ENCODE measurements at places on chromosomes 16 and 17.
A peak's percentile ranks its signal among the peaks of the same experiment; 100 is the strongest.

GRCh38 chr17:33052856-33053255 lies 61.2 kb downstream of the SPACA3 start:
- no peak for DNase-seq

- DNase-seq, result peak; percentile 50
These were observed 8.5 kb upstream of the TMEM92 start for GRCh38 chr17:50265690-50266315.

DNA sequence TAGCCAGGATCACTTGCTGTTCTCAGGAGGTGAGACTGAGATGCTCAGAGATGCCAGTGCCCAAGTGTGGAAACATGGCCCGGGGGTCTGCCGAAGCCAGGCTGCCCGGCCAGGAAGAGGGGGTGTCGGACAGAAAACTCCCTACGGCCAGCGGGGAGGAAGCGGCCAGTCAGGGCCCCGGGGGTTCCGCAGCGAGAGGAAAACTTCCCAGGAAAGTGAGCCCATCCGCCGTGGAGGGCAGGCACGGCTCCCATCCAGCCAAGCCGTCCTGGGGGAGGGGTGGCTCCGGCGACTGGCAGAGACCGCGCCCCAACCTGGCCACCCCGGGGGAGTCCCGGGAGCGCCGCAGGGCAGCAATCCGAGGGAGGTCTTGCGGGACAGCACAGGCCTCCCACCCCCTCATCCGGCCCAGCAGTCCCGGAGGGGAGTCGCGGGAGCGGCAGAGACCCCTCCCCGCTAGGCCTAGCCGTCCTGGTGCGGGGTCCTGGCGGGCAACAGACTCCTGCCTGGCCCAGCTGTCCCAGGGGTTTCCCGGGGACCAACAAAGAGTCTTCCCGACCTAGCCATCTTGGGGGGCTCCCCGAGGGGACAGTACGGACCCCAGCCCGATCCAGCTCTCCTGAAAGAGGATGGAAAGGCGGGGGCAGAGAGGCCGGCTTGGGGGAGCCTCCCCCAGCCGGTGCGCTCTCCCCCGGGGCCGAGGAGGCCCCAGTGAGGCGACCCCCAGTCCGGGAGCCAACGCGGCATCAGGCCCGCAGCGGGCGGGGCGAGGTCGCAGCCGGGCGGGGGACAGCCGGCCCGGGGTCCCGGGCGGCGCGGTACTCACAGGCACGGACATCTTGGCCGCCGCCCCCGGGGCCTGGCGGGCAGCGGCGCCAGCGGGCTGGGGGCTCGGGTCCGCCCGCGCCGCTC lies 13.8 kb upstream of the BCAR1 start:
- DNase-seq, result no peak

DNA sequence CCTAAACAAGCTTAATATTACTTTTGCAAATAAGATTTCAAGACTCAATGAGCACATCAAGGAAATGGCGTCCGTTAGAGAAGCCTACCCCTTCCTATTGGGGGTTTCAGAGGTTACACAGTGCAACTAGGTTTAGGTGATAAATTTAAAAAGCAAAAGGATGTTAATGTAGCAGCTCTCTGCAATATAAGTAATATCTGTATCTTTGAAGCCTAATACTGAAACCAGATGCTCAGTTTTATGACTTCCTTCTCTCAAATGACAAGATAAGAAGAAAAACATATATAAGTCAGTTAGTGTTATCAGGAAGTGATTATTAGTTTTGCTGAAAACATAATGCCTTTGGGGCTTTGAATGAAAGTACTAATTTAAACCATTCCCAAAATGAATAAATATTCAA lies 54.3 kb upstream of the MED13 start:
- no peak for DNase-seq

GRCh38 chr17:76333673-76334505 lies 19.8 kb downstream of the PRPSAP1 start:
- DNase-seq, result no peak

- no peak for DNase-seq
These were observed 38.1 kb downstream of the CLEC19A start for GRCh38 chr16:19323596-19323995.

DNA sequence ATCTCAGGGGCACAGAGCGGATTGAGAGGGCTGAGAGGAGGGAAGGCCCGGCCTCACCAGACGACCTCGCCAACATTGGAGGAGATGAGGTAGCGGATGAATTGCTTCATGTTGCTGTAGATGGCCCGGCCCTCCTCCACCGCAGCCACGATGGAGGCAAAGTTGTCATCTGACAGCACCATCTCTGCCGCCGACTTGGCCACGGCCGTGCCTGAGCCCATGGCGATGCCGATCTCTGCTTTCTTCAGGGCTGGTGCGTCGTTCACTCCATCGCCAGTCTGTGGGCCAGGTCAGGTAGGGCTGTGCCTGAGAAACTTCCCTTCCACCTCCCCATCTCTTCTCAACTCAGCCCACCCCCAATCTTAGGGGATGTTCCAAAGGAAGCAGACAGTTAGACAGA lies 21.1 kb upstream of the P2RX1 start:
- DNase-seq, result no peak

DNA sequence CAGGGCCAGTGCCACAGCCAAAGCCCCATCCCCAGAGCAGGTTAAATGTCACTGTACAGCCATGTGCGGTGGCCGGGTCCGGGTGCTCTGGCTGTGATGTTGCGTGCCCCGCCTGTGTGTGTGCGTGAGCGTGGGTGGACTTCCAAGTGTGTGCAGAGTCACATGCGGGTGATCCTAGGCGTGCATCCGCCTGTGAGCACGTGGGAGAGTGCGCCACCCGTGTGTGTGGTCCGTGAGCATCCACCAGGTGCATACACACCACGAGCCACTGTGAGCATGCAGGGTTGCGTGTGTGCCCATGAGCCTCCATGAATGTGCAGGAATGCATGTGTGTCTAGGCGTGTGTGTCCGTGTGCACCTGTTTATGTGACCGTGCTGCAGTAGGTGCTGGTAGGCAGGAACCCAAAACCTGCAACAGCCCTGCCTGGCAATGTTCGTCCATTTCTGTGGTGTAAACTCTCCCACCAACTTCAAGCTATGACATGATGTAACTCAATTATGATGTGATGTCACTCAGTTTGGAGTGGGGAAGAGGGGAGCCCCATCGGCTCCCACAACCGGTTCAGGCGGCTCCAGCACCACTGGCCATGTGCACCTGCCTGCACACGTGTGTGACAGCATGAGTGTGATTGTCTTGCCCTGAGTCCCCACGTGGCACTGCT lies 37.6 kb upstream of the ACSF3 start:
- no peak for DNase-seq

DNA sequence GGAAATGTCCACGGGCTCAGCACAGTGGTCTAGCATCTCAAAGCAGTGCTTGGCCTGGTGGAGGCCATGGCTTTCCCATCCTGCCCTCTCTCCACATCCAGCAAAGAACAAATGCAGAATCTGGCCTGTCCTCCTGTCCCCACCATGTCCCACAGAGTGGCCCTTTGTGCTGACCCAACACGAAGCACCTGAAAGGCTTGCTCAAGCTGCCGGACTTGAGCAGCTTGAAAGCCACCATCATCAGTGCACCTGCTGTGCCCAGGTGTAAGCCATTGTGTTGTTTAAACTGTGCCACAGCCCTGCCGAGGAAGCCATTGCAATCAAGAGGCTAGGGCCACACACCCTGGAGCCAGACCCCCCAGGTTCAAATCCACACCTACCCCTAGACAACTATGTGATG lies 115.5 kb downstream of the SOCS1 start:
- no peak for DNase-seq

DNA sequence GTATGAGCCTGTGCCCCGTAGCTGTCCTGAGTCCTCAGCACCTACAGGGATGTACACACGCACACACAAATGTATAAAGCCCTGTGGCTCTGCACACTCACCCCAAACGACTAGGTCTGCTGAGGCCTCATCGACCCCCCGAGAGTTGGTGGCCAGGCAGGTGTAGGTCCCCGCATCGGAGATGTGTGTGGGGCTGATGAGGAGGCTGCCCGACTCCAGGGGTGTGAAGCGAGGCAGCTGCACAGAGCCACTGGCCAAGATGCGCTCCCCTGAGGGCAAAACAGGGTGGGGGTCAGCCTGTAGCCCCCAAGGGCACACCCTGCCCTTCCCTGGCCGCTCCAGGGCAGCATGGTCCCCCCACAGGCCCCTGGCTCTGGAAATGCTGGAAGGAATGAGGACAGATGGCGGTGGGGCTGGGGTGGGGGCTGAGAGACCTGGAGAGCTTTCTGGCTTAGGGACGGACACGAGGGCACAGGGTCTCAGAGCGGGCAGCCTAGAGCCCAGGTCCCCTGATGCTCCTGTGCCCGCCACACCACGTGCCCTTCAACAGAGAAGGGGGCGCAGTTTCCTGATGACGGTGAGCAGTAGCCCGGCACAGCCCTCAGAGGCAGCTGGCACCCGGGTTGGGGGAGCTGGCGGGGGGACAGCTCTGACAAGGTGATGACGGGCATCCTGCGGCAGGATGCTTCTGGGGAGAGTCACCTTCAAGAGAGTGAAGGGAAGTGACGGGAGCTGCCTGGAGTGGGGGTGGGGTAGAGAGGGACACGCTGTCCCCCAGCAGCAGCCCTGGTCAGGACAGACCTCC lies 119.8 kb upstream of the CDC42EP4 start:
- DNase-seq, result no peak

DNA sequence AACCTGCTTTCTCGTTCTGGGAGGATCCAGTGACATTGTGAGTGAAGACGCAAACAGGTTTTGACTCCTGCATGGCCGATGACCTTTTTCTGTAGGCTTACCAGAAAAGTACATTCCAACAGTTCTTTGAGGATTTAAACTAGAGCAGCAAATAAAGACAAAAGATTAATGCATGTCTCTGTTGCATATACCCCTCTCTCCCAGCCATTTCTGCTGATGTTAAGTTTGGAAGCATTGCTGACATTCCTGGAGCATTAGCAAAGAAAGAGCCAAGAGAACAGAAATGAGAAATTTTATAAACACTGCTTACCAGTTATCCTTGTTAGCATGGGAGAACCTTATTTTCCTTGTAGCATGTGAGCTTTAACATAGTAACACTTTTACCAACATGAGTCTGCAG lies 49.3 kb downstream of the SIAH1 start:
- DNase-seq, result peak; percentile 77

DNA sequence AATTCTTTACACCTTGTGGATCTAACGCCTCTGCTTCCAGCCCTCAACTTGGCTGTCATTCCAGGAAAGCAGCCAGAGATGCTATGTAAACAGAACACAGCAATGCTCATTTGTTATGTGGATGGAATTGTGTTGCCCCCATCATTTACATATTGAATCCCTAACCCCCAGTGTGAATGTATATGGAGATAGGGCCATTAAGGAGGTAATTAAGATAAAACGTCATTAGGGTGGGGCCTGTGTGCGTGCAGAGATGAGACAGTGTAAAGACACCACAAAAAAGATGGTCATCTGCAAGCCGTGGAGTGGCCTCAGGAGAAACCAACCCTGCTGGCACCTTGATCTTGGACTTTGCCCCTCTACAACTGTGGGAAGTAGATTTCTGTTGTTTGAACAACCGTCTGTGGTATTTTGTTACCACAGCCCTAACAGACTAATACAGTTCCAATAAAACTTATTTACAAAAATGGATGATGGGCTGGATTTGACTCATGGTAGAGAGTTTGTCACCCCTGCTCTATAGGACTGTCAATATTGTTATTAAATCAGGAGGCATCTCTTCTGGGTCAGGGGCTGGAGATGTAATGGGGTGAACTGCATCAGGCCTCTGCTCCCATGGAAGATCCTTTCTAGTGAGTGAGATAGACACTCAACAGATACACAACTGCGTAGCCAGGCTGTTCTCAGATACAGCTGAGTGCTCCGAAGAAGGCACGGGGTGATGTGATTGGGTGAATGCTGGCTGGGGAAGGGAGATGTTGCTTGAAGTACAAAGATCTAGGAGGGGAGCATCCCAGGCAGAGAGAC lies 339.0 kb downstream of the SNX29 start:
- DNase-seq, result no peak

GRCh38 chr17:51435641-51436091 lies 175.3 kb downstream of the UTP18 start:
- DNase-seq, result no peak

- no peak for DNase-seq
These were observed 124.7 kb downstream of the MAF start for GRCh38 chr16:79475841-79476240.

- no peak for DNase-seq
These were observed 25.5 kb upstream of the MYO15B start for GRCh38 chr17:75561927-75562603.

- DNase-seq, result no peak
These were observed 2.7 kb downstream of the UTP18 start for GRCh38 chr17:51263006-51263405.
